ENCODE measurements at places on chromosomes 5 and 9. TPM values are rescaled to one million over a fixed set of nuclear protein-coding genes. Genes with fewer than 3 reads are reported as not detected.

SH3GL2 gene
- total RNA-seq: not detected

PCDHGC5 gene
- 0.42 TPM for total RNA-seq

SVEP1 gene
- total RNA-seq: not detected

INSL4 gene
- not detected for total RNA-seq

CYLC2 gene
- not detected for total RNA-seq

DNA sequence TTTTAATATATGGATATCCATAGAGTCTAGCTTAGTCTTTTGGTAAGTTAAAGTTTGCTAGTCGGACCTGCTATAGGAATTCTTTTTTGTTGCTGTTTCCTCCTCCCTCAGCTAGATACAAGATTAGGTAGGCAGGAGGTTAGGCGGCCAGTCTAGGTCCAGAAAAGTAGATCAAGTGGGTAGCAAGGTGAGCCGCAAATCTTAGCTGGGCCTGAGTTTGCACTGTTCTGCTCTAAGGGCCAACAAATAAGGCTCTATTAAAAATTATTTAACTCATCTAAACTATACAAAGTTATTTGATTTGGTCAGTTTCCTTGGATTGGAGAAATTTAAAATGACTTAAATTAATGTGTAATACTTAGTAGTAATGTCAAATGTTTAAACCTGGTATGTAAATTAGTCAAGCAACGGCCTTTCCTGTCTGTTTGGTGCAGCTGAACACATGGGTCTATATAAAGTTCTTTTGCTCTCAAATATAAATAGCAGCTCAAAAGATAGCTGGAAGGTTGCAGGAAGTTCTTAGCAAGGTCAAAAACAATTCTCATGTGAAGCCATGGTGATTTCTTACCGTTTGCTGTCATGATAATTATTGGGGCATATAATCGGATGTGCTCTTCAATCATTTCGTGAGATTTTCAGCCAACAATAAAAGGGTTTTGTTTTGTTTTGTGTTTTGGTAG, 72.0 kb downstream of the PRKACG start:
- DNase-seq: no peak

- no peak for DNase-seq
Measured at GRCh38 chr9:131418143-131419025, 24.5 kb downstream of the PRRC2B start.

GRCh38 chr5:57778501-57779091, 296.0 kb upstream of the ACTBL2 start:
- no peak for DNase-seq

- no peak for DNase-seq
Measured at GRCh38 chr9:38067859-38068681, 957 bp downstream of the SHB start.

DNA sequence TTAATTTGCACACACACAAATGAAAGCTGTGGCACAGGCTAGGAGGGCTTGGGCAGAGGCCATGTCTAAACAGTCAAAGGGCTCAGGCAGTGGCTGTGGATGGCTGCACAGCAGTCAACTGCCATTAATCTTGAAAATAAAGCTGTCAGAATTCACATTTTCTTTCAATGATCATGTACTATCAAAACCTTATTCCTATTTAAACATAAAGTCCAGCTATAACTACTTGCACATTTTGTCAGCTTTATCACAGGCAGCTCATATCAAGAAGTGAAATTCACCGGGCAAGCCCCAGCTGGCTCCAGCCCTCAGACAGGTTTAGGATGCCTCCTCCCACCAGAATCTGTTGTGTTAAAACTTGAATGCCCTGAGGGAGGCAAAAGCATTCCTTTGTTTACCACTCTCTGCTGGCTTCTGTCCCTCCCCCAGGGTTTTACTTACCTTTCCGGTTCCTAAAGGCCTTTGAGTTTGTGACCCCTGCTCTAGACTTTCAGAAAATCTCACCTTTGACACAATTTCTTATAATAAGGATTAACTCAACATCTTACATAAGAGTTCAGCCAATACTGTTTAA, 54.9 kb upstream of the GRAMD2B start:
- DNase-seq: peak; percentile 92

DNA sequence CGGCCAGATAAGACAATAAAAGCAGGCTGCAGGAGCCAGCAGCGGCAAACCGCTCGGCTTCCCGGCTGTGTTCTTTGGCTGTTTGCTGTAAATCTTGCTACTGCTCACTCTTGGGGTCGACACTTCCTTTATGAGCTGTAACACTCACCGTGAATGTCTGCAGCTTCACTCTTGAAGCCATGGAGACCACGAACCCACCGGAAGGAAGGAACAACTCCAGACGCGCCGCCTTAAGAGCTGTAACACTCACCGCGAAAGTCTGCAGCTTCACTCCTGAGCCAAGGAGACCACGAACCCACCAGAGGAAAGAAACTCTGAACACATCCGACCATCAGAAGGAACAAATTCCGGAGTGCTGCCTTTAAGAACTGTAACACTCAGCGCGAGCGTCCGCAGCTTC, 451.7 kb downstream of the AGTPBP1 start:
- DNase-seq: no peak

All from foreskin keratinocyte (primary cell).